ENCODE measurements at places on chromosomes 3 and 15.

GRCh38 chr3:171347301-171348039 is 112.7 kb downstream of the TNIK start:
- peak; percentile 75 for DNase-seq

GRCh38 chr3:117903226-117903625 is 1131.4 kb downstream of the IGSF11 start:
- DNase-seq: no peak

DNA sequence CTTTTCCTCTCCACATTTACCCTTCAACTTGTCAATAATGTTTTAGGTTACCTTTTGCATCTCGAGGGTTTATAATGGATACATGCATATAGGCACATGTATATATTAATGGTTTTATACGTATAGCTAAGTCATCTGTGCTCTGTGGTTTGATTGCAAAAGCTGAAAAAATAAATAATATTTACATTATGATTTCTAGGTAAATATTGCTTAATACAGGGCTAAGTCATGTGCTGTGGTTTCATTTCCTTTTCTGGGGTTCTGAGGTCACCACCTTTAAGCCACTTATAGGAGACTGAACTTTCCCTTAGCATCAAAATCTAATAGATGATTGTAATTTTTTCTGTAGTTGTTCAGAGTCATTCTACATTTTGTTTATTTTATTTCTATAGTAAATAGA is 33.1 kb downstream of the LPP start:
- DNase-seq: no peak

DNA sequence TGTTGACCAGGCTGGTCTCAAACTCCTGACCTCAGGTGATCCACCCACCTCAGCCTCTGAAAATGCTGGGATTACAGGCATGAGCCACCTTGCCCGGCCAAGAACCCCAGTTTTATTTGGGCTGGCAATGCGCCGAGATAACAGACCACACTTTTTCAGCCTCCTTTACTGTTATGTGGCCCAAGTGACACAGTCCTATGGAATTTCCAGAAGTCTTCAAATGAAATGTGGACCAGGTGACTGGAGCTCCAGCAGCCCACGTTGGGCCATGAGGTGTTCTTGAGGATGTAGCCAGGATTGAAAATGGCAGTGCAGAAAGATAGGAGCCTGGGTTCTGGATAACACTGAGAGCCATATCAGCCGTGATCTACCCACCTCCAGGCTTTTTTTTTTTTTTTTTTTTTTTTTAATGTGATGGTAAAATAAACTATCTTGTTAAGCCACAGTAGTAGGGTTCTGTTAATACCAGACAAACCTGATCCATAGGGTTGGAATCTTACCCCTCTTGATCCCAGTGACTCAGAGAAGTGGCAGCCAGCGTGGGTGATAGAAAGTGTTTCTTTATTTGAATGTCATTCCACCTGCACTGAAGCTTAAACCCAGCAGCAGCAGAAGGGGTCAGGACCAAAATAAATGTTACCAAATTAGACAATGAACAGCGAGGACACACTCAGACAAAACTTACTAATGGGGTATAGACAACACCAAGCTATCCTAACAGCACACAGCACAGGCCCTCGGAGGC is 55.6 kb downstream of the LHFPL4 start:
- no peak for DNase-seq

DNA sequence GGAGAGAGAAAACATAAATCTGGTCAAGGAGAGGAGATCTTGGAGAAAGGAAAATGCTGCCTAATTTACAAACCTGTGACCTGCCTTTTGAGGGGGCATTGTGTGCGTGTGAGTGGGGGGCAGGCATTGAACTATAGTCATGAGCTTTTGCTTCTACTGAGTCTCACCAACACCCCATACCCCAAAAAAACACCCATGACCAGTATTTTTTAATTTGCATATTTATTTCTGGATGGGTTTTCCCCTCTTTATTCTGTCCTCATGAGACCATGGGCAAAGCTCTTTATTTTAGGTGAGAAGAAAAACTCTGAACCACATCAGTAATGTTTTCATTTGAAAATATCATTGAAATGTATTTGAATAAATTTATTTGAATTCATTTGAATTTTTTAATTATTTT is 20.6 kb downstream of the CD80 start:
- no peak for DNase-seq

- DNase-seq: no peak
Measured at GRCh38 chr15:31255176-31255510, 71.5 kb upstream of the KLF13 start.

DNA sequence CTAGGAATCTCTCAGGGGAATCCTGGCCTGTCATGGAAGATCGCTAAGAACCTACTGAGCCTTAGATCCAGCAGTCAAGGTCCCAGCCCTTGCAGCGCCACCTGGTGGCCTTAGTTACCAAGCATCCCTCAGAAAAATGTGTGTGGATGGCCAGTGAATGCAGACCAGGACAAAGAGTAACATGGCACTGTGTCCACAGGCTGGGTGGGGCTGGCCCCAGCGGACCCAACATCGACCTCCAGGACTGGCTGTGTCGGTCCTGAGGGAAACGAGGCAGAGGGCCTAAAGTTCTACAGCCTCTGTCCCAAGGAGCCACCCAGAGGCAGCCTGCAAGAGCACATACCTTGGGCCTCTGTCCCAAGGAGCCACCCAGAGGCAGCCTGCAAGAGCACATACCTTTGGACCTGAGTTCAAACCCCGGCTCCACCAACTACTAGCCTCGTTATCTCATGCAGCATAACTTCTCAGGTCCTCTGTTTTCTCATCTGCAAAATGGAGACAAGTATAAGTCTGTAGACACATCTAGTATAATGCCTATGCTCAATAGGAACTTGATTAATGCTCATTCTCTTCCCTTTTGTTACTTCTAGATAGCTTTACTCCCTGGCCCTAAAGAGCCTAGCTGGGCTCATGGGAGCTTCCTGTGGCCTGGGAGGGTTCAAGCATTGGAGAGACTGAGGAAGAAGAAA is 57.5 kb upstream of the HERC1 start:
- no peak for DNase-seq

- DNase-seq: peak; percentile 80
Measured at GRCh38 chr3:161220850-161221753, at the start of gene NMD3. Gene NMD3, plus strand, starts transcription at chr3:161221311. Its CDS starts 703 bp downstream, at chr3:161222014.

- DNase-seq: no peak
Measured at GRCh38 chr15:76964157-76964556, 30.8 kb upstream of the PSTPIP1 start.

GRCh38 chr15:67915461-67916374 is 75.9 kb upstream of the RNU6-1 start:
- DNase-seq: no peak

DNA sequence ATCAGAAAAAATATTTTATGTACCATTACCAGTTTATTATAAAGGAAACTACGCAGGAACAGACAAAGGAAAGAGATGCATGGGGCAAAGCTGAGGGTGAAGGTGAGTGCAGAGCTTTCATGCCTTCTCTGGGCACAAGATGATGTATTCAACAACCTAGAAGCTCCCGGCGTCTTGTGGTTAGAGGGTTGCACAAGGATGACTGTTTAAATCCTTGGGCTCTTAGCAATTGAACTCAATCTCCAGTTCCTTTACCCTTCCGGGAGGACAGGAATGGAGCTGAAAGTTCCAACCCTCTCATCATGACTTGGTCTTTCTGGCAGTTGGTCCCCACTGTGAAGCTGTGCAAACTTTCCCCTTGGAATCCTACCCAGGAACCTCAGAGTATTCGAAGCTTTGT is 542.0 kb downstream of the EPHA3 start:
- DNase-seq: no peak

- DNase-seq: no peak
Measured at GRCh38 chr3:156843071-156843808, 17.1 kb downstream of the LEKR1 start.

GRCh38 chr3:43996379-43997301 is 245.0 kb upstream of the TOPAZ1 start:
- DNase-seq: no peak

GRCh38 chr3:46300461-46300789 is 53.5 kb upstream of the CCR2 start:
- DNase-seq: no peak

GRCh38 chr3:138696666-138697370 is 88.2 kb downstream of the FAIM start:
- DNase-seq: no peak

Data from GM12864 (cell line).